Activated T-cell treated with anti-CD3 and anti-CD28 coated beads for 4 hours (primary cell): ENCODE measurements at places on chromosomes 11 and 22.

- no peak for DNase-seq
Observed at GRCh38 chr11:126318574-126319373, 14.9 kb downstream of the DCPS start.

DNA sequence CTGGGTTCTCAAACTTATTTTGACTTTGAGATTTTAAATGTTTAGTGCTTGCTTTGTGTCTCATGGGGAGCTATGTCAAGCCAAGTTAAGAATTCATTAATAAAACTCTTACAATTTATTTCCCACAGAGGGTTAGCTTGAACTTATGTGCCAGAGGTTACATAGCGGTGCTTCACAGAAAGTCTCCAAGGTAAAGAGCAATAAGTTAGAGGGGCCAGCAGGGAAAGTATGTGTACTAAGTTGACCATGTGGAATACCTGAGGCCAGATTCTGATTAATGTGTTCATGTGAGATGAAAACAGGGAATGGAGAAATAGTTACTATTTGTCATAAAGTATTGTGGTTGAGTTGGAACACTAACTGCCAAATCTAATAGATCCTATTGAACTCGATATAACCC is 149.3 kb downstream of the TMEM135 start:
- no peak for DNase-seq

GRCh38 chr11:134025082-134025429 is 43.8 kb upstream of the JAM3 start:
- no peak for DNase-seq

GRCh38 chr22:42994917-42995562 is 19.9 kb downstream of the PACSIN2 start:
- DNase-seq, result no peak

- no peak for DNase-seq
Observed at GRCh38 chr11:131955904-131956303, 585.5 kb downstream of the NTM start.

DNA sequence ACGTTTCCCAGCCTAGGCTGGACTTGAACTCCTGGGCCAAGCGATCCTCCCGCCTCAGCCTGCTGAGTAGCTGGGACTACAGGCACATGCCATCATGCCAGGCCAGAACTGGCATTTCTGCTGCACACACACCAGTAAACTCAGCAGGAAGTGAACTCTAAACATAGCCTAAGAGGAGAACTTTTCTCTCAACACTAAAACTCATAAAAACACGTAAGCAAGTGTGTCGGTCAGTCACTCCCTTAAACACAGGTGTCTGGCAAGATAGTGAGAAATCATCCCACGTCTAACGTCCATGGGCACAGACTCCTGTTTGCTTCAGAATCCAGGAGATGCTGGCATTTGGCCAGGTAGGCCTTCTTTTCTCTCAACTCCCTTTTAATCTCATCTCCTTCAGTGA is 104.8 kb downstream of the RPL27A start:
- no peak for DNase-seq

DNA sequence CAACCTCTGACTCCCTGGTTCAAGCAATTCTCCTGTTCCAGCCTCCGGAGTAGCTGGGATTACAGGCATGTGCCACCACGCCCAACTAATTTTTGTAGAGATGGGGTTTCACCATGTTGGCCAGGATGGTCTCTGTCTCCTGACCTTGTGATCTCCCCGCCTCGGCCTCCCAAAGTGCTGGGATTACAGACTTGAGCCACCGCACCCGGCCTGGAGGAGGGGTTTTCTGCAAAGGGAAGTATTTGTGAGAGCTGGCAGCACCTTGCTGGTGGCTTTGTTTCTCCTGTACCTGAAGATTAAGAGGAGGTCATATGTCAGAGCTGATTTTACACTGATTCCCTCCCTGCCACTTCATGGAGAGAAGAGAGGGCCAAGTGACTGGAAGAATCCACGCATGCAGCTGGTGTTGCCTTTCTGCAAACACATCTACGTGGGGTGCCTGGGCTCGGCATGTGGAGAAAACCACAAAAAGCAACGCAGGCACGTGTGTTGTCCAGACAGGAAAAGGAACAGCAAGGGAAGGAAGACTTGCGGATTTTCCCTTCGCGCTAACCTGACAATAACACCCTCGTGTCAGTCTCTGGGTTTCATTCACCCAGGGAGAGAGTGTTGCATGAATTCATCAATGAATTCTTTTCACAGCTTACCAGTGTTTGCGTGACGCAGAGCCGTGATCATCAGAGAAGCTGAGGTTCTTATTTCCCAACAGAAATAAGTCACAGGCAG is 61.9 kb downstream of the TSPAN18 start:
- no peak for DNase-seq

- DNase-seq, result no peak
Observed at GRCh38 chr11:96147186-96147585, 195.8 kb downstream of the MAML2 start.

DNA sequence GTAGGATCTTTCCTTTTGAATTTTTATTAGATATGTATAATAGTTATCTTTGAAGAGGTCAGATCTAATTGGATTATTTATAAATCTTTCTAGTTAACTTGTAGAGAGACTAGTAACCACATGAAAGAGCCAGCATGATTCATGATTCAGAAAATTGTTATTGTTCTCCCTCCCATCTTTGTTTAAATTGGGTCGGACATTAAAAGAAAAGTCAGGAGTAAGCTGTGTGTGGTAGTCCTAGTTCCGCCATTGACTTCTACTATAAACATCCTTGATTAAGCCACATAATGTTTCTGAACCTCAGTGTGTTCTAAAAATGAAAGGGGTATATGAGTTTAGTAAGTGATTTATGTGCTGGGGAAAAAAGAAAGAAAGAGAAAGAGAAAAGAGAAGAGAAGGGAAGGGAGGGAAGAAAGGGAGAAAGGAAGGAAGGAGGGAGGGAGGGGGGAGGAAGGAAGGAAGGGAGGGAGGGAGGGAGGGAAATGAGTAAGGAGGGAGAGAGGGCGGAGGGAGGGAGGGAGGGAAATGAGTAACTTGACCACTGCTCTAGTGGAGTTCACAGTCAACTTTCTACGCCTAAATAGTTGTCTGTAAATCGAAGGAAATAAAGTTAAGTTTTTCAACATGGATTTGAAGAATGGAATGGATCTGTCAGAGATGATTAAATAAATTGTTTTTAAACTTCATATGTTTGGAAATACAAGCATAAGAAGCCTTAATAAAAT is 32.9 kb downstream of the SIK2 start:
- no peak for DNase-seq
